SK-MEL-5 (cell line): ENCODE measurements at places on chromosomes 4 and X. TPM values are rescaled to one million over a fixed set of nuclear protein-coding genes. Genes with fewer than 3 reads are reported as not detected.

- peak; percentile 10 for DNase-seq
These were observed 622.1 kb downstream of the SPRY1 start for GRCh38 chr4:124018383-124019317.

- no peak for DNase-seq
These were observed 841 bp downstream of the HTRA3 start for GRCh38 chr4:8270418-8270771.

- DNase-seq: peak; percentile 14
These were observed 685 bp downstream of the COMMD8 start for GRCh38 chr4:47462799-47463234.

DNA sequence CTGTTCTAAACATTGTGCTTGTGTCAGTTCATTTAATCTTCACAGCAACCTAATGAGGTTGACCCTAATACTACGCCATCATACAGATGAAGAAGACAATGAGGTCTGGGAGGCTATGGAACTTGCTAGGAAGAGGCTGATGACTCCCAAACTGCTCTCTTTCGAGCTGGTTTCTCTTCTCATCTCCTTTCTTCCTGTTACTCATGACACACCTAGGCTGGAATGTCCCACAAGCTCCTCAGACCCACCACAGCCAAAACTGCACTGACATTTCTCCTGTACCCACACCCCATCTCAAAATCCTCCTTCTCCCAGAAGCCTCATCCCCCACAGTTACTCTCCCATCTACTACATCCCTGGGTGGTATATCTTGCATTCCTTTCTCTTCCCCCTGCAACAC is 27.4 kb upstream of the PJA1 start:
- DNase-seq: no peak

- DNase-seq: no peak
These were observed 51.1 kb downstream of the RWDD4 start for GRCh38 chr4:183607894-183608293.

CWH43 gene
- total RNA-seq: not detected in 2 replicates

KLHL15 gene
- 11.9 and 12.4 TPM in 2 replicates for total RNA-seq
